ENCODE measurements at places on chromosomes 1 and 21.

DNA sequence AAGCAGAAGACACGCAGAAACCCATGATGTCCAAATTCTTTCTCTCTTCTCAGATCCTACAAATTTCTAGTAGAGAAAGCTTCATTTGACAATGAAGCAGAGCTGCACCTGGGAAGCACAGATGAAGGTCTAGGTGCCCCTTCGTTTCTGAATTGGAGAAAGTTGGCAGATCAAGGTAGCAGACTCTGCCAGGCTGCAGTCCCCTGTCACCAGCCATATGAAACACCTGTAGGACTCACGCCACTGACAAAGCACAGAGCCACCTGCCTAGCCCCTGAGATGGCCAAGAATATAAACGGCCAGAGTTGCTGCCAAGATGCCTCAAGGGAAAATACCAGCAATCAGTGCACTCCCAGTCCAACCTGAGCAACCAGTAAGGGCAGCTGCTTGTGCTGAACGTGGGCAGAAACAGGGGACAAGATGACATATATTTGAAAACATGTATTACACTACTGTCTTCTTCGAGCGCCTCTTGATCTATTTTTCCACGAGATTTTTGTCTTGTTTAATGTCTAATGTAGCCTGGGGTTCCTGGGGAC lies 20.6 kb upstream of the PLEKHA6 start:
- no peak for DNase-seq

- no peak for DNase-seq
Observed at GRCh38 chr1:199646761-199647160, 380.7 kb upstream of the NR5A2 start.

DNA sequence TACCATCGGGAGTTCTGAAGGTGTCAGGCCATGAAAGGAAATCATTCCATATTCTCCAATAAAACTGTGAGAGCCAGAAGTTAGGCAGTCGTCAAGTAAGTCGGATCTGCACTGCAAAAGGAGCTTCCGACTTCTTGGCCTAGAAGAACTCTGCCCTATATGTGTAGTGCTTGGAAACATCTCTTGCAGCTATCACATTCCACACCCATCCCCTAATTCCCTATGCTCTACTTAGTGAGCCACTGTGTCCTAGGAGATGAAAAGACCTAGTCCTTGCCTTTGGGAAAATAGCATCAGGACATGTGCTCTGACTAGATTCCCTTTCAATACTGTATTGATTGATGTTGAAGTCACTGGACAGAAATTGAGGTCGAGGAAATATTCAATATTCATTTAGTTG lies 8.2 kb upstream of the GJA9 start:
- no peak for DNase-seq

DNA sequence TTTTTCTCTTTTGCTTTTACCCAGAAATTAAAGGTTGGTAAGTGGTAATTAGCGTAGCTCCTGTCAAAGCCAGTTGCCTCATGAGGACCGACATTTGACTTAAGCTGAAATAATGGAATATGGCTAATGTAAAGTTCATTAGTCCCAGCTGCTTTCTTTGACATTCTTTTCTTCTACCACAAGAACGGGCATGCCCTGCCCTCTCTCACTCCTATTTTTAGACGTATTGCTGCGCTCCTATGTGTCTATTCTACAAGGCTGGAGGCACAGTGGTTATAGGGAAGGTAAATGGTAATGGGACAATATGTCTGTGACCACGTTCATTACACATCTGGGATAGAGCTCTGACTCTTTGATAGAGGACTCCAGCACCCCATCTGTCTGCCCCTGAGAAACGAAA lies 6.8 kb downstream of the CORT start:
- DNase-seq = no peak

DNA sequence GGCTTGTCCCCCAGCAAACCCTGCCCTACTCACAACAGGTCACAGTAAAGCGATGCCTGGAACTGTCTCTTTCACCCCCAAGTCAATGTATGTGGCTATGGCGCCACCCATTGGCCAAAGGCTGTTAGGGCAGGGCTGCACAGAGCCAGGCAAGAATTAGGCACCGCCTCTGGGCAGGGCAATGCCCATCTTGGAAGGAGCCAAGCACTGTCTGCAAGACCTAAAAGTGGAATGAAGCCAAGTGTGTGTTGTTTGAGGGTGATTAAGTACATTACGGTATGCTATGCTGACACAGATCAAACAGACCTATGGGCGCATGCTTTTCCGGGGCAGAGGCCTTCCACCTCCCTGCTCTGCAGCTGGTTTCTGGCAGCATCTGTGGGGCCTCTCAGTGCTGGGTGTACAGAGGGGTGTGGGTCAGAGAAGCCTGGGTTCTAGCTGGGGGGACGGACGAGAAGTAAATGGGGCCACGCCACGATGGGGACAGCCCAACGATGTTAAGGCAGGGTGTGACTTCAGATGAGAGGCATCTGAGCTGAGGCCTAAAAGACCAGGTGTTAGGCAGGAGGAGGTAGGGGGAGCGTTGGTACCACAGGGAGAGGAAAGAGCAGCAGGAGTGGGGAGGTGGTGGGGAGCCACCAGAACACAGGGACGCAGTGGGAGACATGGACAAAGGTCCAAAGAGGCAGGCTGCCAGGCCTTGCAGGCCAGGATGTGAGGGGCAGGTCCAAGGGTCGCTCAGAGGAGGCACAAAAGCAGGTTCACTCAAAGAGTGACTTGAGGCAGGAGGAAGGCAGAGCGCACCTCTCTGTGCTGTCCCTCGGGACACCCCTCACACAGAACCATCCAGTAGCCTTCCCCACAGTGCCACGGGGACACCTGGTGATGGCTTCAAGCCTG lies 49.8 kb downstream of the ACOT7 start:
- DNase-seq = peak; percentile 62

DNA sequence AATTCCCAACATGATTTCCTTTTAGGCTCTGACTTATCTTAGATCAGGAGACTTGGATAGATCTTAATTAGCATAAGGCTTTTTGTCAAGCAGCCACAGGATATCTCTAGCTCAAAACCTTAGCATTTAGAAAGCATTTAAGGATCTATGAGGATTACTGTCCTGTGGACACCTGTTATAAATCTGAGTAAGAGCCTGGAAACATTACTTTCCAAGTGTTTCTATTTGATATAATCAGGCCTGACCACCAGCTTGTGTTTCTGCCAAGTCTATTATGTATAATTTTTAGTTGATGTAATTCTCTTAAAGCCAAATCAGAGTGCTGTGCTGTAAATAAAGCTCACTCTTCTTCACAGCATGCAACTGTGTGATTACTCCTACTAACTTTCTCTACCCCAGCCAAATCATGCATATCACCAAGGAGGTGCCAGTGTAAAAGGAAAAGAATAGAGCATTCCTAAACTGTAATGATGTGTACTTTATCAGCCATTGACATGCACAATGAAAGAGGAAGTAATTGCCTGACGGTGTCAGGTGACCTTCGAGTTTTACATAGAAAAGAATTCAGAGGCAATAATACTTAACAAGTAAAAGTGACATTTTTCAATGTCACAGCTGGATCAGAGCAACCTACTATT lies 309.9 kb upstream of the PRMT6 start:
- no peak for DNase-seq

DNA sequence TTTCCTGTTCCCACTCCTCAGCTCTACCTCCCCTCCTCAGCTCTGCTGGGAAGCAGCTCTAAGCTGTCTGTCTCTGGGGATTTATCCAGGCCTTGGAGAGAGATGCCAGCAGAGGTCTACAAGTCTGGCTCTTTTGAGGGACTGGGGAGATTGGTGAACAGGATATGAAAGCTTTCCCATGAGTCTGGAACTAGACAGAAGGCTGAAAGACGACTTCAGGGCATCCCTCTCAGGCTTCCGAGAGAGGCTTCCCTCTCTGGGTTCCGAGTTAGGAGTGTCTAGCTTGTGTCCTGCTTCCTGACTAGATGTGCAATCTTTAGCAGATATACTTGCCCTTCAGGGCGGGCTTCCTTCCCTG lies 733 bp downstream of the TMEM35B start:
- no peak for DNase-seq

GRCh38 chr1:85048296-85049064 lies at the start of gene MCOLN3:
TSS of gene MCOLN3 (minus strand) at chr1:85048500. CDS start at chr1:85045360, 3,140 bp downstream.
- DNase-seq = peak; percentile 32

- DNase-seq = no peak
Observed at GRCh38 chr1:19325958-19326747, 14.0 kb downstream of the SLC66A1 start.

GRCh38 chr1:17371896-17372295 lies at the start of gene PADI6:
TSS of gene PADI6 (plus strand) at chr1:17372196. CDS start at chr1:17372246, 50 bp downstream.
- no peak for DNase-seq

- DNase-seq = peak; percentile 11
Observed at GRCh38 chr1:155527677-155528076, 34.9 kb downstream of the ASH1L start.

Measured in CD4-positive, alpha-beta T cell treated with Interleukin-1 beta for 1 hour (primary cell).